ENCODE measurements at places on chromosomes 3 and 15.

DNA sequence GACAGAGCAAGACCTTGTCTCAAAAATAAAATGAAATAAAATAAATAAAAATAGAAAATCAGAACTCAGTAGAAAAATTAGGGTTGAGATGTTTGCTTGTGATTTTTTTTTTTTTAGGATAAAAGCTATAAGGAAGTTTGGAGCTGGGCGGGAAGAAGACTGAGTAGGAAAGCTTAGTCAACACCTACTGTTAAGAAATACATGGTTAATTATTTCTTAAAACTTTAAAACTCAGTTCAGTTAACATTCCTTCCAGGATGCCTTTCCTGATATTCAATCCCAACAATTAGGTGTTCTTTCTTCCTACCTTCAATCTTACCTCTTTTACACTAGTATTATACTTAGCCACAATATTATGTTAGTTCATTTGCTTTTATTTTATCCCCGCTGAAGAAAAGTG, 246.2 kb downstream of the LSAMP start:
- no peak for DNase-seq

- DNase-seq: no peak
These were observed 647.1 kb upstream of the KCNMB2 start for GRCh38 chr3:177889161-177889560.

DNA sequence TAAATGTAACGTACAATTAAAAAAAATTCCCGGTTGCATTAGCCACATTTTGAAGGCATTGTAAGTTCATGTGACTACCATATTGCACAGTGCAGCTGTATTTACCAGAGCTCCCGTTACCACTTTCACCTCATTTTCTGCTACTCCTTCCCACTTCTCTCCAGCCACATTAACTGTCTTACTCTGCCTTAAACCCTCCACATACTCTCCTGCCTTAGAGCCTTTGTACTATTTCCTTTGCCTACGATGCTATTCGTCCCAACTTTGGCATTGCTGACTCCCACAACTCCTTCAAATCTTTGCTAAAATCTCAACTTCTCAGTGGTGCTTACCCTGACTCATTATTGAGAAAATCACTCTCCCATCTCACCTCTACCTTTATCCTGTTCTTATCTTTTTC, 115.2 kb downstream of the CADM2 start:
- no peak for DNase-seq

GRCh38 chr3:100081986-100082692, 32.2 kb downstream of the FILIP1L start:
- no peak for DNase-seq

DNA sequence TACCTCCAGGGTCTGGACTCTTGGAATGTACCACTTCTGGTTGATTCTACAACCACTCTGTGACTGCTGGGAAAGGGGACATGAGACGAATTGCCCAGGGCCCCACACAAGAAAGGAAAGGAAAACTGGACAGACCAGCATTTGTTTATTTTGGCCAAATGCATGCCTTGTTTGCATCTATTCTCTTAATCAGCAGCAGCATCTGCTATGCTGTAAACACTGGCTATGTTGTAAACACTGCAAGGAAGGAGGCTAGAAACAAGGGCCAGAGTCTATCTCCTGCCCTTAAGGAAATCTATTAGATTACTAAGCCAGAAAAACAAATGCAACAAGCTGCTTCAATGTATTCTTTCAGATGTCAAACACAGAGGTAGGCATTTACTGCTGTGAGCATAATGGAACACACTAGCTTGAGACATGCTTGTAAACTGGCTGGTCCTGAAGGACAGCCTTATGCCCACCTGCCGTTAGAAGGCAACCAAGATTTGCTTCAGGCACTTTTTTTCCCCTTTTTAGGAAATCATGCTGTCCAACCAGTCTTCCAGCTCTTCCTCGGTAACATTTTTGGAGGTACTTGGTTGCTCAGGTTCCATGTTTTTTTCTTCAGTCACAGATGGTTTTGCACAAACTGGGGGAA, 102.1 kb upstream of the CHRM5 start:
- no peak for DNase-seq

DNA sequence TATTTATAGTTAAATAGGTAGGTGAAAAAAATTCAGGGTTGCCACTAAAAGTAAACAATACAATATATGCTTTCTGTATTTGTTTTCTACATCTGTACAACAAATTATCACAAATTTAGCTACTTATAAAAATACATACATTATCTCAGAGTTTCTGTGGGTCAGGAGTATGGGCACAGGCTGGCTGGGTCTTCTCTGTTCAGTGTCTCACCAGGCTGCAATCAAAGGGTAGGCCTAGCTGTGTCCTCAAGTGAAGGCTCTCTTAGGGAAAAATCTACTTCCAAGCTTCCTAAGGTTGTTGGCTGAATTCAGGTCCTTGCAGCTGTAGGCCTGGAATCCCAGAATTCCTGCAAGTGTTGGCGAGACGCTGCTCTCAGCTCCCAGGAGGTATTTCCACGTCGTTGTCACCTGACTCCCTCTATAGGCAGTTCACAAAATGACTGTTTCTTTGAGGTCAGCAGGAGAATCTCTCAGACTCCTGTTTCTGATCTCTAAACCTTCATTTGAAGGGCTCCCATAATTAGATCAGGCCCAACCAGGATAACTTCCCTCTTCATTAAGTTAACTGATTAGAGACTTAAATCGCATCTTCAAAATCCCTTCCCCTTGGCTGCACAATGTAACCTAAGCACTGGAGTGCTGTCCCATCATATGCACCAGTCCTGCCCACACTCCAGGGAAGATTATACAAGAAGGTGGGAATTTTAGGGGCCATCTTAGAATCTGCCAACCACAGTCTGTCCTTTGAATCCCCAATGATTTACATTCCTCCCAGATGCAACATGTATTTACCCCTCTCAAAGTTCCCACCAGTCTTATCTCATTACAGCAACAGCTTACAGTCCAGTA, 296.6 kb downstream of the SUCLG2 start:
- DNase-seq: no peak

GRCh38 chr15:88108991-88109390, 147.5 kb downstream of the NTRK3 start:
- no peak for DNase-seq

GRCh38 chr15:95368191-95368590, 962.3 kb upstream of the NR2F2 start:
- DNase-seq: no peak

DNA sequence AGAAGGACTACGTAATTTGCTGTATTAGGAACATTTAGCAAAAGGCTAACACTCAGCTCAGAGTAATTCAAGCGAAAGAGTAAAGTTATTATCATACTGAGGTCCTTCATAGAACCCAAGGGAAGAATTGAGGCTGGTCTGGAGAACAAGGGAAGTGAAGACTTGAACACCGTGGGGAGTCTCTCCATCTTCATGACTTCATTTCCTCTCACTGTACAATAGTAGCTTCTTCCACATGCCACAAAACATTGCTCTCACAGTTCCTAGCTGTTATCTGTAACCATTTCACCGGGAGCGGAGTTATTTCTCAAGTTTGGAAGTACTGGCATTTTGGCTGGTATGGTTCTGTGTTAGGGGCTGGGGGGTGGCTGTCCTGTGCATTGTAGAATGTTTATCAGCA, 69.7 kb downstream of the MAGI1 start:
- DNase-seq: no peak

DNA sequence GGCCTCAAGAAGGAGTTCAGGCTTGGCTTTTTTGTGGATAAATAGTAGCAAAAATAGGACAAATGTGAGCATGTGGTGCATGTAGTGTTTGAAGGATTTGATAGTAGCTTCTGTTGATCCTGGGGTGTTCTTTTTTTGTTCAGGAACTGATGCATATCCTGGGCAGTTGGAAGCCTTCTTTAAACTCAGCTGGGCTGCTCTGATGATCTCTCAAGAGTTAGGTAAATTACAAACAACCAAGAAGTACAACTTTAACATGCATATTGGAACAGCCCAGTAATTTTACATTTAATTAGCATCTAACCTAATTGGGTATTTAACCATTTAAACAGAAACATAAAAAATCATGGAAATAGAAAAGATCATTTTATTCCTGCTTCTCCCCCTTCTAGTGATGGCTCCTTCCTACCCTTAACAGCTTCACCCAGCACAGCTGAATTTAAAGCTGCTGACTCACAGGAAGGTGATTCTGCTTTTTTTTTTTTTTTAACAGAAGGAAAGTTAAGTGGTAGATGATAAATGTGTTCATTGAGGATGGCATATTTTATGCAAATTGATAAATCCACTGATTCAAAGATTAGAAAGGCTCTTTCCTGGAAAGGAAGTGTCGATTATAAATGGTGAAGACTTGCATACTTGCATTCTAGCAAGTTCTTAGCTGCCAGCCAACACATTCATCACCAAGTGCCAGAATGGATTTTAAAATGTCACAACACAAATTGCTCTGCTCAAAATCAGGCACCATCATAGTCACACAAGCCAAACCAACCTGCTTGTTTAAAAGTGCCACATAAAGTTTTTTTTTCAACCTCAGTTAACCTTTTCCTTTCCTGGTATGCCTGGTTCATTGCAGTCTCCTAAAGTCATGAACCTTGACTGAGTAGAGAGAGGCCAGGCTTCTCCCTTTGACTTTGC, 20.0 kb downstream of the SLC35G2 start:
- no peak for DNase-seq

- no peak for DNase-seq
These were observed 98.9 kb downstream of the MAGI1 start for GRCh38 chr3:65939801-65940246.

GRCh38 chr3:42539871-42540714, 37.6 kb downstream of the VIPR1 start:
- DNase-seq: peak; percentile 48

- DNase-seq: no peak
These were observed 375.9 kb upstream of the WNT5A start for GRCh38 chr3:55863028-55863427.

GRCh38 chr15:38253351-38253781, 730 bp downstream of the SPRED1 start:
- DNase-seq: no peak

GRCh38 chr15:65209701-65210643, 1.3 kb downstream of the CILP start:
- no peak for DNase-seq

DNA sequence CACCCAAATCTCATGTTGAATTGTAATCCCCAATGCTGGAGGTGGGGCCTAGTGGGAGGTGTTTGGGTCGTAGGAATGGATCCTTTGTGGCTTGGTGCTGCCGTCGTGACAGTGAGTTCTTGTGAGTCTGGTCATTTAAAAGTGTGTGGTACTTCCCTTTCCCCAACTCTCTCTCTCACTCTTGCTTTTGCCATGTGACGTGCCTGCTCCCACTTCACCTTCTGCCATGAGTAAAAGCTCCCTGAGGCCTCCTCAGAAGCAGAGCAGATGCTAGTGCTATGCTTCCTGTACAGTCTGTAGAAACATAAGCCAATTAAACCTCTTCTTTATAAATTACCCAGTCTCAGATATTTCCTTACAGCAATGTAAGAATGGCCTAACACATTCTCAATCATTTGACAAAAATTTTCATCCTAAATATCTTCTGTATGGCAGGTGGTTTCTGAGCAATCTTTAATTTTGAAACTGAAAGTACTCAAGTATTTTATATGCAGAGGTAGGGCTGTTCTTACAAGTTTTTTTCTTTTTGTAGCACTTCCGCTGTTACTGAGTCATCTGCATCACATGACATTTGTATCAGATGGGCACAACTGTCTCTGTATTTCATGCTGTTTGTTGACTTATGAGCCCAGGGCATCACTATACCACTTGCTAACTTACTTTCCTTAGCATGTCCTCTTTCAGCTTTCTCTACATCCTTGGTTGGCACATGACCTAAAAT, 8.8 kb downstream of the RPL39L start:
- peak; percentile 50 for DNase-seq

GRCh38 chr3:12479919-12480427, 4.3 kb upstream of the TSEN2 start:
- DNase-seq: peak; percentile 18

GRCh38 chr3:106242781-106243180, 374.0 kb upstream of the CBLB start:
- DNase-seq: no peak

- no peak for DNase-seq
These were observed 10.4 kb upstream of the C15orf39 start for GRCh38 chr15:75191235-75191634.

GRCh38 chr15:36590838-36591237, 11.4 kb downstream of the CDIN1 start:
- DNase-seq: no peak

DNA sequence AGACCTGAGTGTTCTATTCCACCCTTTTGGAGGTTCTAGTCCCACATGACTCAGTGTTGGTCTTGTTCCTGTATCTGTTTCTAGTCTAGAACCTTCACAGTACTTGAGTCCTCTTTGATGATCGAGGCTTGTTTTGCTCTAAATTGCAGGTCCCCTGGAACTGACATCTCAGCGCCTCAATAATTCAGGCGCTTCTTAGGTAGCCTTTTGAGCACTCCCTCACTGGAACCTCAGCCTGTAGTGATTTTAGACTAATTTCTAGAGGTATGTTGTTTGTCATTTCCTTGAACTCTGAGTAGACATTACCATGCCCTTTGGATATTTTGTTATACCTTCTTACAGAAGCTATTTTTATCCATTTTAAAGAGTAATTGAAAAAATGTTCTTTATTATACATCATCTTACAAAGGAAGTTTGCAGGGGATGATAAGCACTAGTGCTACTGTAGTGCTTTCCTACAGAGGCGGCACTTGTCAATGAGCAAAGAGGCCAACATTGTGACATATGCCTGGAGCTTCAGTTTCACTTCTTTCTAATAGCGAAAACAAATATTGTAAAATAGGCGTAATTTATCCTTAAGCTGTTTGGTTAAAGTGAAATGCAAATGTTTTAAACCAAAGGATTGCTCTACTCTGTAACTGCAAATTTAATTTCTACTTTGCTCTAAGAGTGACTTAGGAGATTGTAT, 75.7 kb downstream of the EFL1 start:
- no peak for DNase-seq

- DNase-seq: no peak
These were observed 8.6 kb downstream of the CEP152 start for GRCh38 chr15:48802257-48802656.

GRCh38 chr3:97999994-98000393, 27.8 kb upstream of the RIOX2 start:
- no peak for DNase-seq

DNA sequence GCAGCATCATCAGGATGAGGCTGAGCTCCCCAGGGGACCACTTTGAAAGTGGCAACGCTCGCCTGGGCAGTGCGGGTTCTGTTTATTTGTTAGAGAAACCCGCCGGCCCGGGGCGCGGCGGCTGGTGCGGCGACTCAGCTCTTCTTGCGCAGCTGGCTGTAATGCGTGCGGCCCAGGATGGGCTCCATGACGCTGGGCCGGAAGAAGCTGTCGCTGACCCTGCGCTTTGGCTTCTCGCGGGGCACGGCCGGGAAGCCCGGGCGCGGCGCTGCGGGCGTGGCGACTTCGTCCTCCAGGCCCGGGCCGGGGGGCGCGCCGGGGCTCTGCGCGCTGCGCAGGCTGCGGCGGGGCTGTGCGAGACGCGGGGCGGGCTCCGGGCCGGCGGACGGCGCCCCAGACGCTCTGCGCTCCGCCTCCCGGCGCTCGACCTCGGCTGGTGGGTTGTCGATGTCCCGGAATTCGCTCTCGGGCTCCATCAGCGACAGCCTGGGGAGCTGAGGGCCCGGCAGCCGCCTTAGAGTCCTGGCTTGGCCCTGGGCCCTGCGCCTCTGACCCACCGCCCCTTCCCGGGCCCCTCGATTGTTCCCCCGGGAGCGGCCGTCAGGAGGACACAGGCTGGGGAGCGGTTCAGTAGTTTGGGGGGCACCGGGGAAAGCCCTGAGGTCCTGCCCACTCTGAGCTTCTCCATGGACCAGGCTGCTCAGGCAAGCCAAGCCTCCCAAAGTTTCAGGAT, 10.3 kb upstream of the KIF7 start:
- no peak for DNase-seq

GRCh38 chr3:185763347-185764005, 61.4 kb downstream of the IGF2BP2 start:
- DNase-seq: no peak

GRCh38 chr3:55013145-55013925, 85.5 kb upstream of the LRTM1 start:
- DNase-seq: no peak
